Prostate gland (tissue), 2 donors: ENCODE measurements at places on chromosomes 4 and X.

- DNase-seq: peak; percentile 12
Measured at GRCh38 chr4:80266253-80266901, at the start of gene FGF5. Gene FGF5, plus strand, starts transcription at chr4:80266664. Its CDS starts 161 bp downstream, at chr4:80266825.

DNA sequence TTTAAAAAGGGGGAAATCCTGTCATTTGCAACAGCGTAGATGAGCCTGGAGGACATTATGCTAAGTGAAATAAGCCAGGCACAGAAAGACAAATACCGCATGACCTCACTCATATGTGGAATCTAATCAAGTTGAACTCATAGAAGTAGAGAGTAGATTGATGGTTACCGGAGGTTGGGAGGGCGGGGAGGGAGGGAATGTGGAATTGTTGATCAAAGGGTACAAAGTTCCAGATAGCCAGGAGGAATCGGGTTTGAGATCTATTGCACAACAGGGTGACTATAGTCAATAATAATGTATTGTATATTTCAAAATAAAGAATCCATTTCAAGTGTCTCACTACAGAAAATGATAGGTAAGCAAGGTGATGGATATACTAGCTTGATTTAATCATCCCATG, 393.2 kb downstream of the BCOR start:
- no peak for DNase-seq

- DNase-seq: no peak
Measured at GRCh38 chr4:73617256-73617655, 3.0 kb downstream of the RASSF6 start.

DNA sequence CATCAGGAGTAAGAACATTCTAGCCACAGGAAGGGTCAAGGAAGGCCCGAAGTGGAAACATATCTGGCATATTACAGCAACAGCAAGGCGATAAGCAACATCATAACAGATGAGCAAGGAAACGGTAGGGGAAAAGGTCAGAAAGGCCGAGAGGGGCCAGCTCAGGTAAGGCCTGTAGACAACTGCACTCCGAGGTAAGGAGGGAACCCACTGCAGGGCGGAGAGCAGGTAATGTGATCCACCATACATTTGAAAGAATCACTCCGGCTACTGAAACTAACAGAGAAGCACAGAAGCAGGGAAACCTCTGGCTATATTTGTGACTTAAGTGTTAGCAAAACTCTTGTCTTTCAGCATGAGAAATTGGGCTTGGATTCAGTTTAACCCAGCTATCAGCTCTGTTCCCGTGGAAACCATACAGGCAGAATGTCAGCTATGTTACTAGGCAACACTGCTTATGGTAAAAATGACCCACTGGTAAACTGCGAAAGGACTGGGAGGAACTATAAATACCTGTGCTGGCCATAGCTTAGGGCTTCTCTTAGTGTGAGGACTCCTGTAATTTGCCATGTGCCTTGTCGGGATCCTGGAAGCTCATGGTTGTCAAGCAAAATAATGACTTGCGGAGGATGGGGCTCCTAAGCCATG, 31.0 kb downstream of the FRYL start:
- DNase-seq: no peak

- DNase-seq: no peak
Measured at GRCh38 chr4:76515975-76516843, 81.2 kb downstream of the SHROOM3 start.

DNA sequence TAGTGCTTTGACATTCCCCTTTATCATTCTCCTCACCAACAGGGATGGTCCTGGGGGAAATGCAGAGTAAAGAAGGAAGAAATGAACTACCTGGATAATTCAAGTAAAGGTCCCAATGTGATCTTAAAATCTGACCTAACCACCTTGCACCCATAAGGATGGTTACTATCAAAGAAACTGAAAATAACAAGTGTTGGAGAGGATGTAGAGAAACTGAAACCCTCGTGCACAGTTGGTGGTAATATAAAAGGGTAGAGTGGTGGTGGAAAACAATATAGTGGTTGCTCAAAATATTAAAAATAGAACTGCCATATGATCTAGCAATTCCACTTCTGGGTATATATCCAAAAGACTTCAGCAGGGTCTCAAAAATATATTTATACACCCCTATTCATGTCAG, 298.6 kb upstream of the PPARGC1A start:
- no peak for DNase-seq

- no peak for DNase-seq
Measured at GRCh38 chrX:11113731-11114130, 2.6 kb downstream of the HCCS start.
